Right renal cortex interstitium (tissue), 3 donors: ENCODE measurements at places on chromosomes 13 and 19. TPM values are rescaled to one million over a fixed set of nuclear protein-coding genes. Genes with fewer than 3 reads are reported as not detected.

GRCh38 chr19:7877249-7877836 is 3.2 kb upstream of the PRR36 start:
- no peak for DNase-seq

Gene CAPS
- polyA plus RNA-seq, result 15.6 TPM

Gene ZNF544
- 33.8 TPM for polyA plus RNA-seq

GRCh38 chr13:113668491-113668971 is 1.5 kb downstream of the GRK1 start:
- DNase-seq, result no peak

GRCh38 chr13:23185542-23185941 is 4.8 kb downstream of the SGCG start:
- DNase-seq, result no peak

GRCh38 chr13:50761406-50761805 is 82.1 kb downstream of the DLEU7 start:
- DNase-seq, result no peak

DNA sequence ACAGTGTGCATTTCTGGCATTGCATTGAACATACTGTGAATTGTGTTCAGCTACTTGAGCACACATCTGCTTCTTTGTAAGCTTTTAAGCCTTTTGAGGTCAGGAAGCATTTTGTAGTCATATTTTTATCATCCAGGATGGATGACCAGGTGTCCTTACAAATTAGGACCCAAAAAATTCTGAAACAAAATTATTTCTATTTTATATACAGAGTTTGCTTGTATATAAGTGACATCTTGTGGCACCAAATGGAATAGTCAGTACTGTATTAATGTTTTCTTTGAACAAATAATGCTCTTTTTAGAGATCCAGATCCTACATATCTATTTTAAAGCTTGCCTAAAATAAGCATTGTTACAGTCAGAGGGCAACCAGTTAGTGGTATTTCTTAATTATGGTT is 9.5 kb upstream of the SUPT20H start:
- no peak for DNase-seq

GRCh38 chr19:29596885-29597525 is 9.1 kb upstream of the POP4 start:
- DNase-seq, result no peak

Gene SPACA4
- polyA plus RNA-seq, result not detected

Gene ZSCAN4
- polyA plus RNA-seq, result not detected

Gene UFM1
- polyA plus RNA-seq, result 94.8 TPM

- DNase-seq, result no peak
Measured at GRCh38 chr13:45953082-45953481, 99.5 kb downstream of the ZC3H13 start.
